ENCODE measurements at places on chromosomes 16 and 17.

- DNase-seq, result no peak
These were observed 1057.1 kb downstream of the CDH8 start for GRCh38 chr16:60979119-60979518.

DNA sequence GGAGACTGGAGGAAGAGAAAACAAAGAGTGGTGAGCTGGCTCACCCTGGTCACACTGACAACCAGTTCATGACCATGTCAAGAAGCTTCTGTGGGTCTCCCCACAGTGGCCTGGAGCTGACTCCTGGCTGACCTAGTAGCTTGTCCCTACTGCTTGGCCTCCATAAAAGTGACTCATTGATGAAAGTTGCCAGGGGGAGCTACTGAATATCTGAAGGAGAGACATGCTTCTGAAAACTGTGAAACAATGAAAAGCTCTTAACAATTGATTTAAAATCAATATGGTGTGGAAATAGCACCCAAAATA is 22.0 kb downstream of the SMPD3 start:
- DNase-seq, result no peak

DNA sequence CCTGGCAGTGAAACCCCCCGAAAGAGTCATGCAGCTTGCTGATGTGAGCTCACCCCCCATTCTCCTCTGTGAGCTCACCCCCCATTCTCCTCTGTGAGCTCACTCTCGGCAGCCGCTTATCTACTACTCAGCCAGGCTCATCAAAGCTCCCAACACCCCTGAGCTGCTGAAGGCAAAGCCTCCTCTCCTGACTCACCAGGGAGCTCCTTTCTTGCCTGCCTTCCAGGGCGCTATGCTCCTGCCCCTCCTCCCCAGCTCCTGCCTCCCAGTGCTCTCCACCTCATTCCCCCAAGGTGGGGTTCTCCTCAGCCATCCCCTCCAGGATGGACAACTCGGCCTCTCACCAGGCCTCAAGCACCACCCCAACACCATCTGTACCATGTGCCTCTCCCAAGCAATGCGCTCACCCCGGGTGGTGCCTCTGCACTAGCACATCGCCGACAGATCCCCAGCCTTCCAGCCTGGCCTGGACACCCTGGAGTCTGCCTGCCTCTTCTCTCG is 27.7 kb upstream of the FAAP100 start:
- DNase-seq, result no peak

DNA sequence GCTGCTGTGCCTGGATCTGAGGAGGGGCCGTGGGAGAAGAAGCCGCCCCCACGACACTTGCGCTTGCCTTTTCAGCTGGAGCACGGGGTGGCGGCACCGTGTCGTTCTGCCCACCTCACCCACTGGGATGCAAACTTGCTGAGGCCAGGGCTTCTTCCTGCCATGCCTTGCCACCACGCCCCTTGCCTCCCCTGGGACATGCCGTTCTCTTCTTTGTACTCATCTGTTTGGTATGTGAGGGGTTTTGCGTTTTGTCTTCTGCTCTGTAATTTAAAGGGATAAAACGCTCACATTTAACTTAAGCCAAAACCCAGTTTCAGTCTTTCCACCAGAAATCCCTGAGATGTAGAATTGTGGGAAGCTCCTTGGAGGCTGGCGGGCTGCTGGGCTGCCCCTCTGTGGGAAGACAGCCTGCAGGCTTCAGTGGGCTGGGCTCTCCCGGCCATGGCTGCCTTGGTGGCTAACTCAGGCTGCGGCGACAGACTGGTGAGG is 180.2 kb downstream of the RPTOR start:
- DNase-seq, result no peak

DNA sequence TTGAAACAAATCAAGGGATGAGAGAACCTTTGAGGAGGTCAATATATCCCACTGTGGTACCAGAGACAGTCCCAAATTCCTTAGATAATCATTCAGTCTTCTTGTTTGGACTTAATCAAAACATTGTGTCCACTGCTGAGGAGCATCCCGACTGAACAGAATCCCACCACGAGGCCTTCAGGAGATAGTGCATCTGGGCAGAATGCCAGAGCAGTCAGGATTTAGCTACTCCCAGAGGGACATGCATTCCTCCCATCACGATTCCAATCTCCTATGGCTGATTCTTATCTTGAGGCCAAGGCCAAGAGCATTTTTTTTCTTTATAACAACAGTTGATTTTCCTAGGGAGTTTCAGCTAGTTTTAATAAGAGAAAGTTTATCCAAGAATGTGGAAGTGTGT is 87.4 kb upstream of the COX10 start:
- no peak for DNase-seq

DNA sequence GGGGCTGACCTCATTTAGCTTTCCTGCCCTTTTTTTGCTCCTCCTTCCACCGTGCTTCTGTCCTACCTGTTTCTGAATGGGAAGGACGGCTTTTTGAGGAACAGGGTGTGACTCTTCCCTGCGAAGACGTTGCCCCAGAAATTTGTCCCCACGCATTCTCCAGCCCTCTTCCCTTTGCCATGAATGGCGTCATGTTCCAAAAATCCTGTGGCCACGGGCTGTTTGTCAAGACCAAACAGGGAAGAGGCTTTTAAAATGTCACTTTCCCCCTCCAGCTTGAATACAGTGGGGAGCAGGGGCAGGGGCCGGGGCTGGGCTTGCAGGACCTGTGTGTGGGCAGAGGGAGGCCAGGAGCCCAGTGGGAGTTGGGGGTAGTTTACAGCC is 13.9 kb downstream of the MPRIP start:
- no peak for DNase-seq

GRCh38 chr16:2520784-2521531 is 787 bp downstream of the AMDHD2 start:
- no peak for DNase-seq

DNA sequence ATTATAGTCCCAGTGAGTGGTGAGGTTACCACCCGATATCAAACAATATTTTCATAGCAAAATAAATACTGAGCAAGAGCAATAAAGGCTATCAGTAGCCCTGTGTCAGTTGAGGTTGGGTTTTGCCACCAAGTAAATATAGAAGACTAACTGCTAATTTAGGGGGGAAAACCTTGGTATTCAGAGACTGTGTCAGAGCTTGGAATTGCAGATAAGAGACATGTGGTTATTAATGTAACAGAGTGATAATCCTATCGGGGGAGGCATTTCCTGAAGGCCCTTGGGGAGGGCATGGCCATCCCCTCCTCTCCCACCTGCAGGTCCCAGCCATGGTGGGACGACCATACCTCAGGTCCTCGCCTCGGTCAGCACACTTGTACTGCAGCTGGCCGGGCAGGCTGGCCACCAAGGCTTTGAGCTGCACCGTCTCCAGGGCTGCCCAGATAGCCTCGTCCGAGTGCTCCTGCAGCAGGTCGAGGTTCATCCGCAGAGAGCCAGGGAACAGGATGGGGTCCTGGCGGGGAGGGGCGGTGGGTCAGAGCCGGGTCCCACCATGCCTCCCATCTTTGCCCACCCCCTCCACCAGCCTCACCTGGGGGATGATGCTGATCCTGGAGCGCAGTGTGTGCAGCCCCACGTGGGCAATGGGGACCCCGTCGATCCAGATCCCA is 68.9 kb downstream of the ABCC6 start:
- no peak for DNase-seq

GRCh38 chr17:30344283-30345088 is 10.6 kb upstream of the TMIGD1 start:
- DNase-seq, result no peak

DNA sequence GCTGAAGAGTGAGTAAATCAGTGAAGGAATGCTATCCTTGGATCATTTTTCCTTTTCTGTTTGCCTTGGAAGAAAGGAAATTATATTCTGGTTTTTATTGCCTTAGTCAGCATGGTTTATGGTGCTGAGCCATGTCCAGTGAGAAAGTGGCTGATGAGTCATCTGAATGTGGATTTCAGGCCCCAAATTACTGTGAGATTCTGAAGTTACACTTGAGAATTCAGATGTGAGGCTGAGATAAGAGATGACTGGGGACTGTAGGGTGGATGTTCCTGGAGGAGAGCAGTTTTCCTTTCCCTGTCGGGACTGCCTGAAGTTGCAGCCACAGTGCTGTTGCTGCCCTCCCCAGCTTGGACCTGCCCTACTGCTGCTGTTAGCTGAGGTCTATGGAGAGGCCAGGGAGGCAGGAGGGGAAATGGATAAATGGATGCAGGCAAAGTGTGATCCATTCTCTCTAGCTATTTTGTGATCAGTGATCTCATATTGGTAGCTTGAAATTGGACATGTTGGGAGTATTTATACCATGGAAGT is 4.2 kb upstream of the MAP3K14 start:
- DNase-seq, result no peak

DNA sequence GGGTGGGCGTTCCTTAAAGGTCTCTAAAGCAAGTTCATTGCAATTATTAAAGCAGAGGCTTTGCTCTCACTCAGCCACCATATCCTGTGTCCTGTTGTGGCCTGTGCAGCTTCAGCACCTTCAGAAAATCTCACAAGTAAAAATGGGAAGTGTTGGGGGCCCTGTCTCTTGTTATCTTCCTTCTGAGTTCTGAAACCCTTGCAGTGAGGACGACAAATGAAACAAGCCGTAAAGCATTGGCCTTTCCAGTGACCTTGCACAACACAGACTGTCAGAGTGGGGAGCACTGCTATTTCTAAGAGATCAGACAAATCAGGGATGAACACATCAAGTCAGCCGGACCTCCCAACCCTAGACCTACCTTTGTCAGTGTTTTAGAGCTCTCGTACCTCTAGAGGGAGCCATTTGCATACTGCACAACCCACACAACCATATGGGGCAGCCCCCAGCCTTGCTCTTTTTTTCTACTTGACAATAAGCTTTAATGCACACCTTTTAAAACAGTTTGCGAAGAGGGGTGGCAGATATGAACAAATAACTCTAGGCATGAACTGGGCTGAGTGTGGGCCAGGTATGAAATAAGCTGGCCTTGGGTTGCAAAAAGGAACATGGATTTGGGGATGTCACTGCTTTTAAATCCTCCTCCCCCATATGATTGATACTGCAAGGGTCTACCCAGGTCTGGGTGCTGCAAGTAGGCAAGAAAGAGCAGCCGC is 89.8 kb downstream of the KATNIP start:
- DNase-seq, result no peak

GRCh38 chr17:66841744-66842143 is 6.8 kb downstream of the CACNG5 start:
- no peak for DNase-seq

DNA sequence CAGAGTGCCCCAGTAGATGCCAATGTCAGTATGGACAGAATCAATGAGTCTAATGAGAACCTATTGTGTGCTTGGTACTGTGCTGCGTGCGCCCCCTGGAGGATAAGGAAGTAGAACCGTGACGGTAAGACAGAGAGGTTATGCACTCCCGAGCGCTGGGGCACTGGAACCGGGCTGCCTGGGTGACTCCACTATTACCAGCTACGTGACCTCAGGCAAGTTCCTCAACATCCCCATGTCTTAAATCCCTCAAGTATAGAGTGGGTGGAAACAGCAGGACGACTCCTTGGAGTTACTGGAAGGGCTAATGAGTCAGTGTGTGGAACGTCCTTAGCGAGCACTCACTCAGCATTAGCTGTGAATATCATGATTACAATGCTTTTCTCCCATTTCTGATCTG is 16.2 kb downstream of the CHST4 start:
- no peak for DNase-seq

DNA sequence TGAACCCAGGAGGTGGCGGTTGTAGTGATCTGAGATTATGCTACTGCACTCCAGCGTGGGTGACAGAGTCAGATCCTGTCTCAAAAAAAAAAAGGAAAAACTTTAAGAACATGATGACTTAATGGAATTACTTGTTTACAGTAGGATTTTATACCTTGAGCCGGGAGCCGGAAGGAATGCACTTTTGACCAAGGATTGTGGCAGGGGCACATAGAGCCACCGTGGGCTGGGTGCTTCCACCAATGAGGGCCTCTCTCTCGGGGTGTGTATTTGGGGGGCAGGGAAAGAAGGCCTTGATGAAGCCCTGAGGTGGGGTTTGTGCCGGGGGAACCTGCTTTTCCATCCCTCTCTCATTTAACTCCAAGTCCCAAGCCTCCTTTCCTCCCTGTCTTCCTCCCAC is 6.7 kb upstream of the NAGPA start:
- DNase-seq, result no peak

- DNase-seq, result no peak
These were observed 2.8 kb downstream of the EMP2 start for GRCh38 chr16:10577305-10578202.

DNA sequence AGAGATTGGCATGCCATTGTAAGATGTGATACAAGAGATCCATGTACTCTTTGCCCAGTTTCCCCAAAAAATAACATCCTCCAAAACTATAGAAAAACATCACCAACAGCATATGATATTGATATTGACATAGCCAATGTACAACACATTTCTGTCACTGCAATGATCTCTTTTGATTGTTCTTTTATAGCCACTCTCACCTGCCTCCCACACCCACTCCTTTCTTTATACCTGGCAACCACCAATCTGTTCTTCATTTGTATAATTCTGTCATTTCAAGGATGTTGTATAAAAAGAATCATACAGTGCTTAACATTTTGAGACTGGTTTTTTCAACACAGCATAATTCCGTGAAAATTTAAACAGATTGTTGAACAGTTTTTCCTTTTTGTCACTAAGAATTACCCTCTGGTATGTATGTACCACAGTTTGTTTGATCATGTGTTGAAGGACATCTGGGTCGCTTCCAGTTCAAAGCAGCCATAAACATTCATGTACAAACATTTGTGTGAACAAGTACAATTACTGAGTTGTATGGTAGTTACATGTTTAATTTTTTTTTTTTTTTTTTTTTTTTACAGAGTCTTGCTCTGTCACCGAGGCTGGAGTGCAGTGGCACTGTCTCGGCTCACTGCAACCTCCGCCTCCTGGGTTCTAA is 9.9 kb downstream of the KRTAP9-1 start:
- DNase-seq, result no peak

- no peak for DNase-seq
These were observed 73.1 kb downstream of the CDH13 start for GRCh38 chr16:82699711-82700495.

DNA sequence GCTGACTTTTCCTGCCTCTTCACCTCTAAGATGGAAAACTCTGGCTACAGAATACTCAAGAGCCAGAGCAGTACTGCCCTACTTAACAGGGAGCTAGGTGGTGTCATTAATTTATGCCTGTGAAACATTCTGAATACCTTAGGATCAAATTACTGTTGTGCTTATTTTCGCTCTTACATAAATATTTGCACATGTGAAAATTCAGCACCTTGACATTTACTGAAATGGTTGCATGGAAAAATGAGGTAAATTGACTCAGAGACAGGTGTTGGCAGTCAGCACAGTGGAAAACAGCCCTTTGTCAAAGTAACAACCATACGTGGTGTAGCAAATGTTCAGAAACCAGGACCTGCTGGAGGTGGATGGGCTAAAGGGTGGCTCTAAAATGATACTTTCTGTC is 193.6 kb downstream of the CDH8 start:
- DNase-seq, result no peak

Data from stimulated activated CD8-positive, alpha-beta memory T cell treated with anti-CD3 and anti-CD28 coated beads, Interleukin-15, amount 100 ng/mL, for 24 hours (primary cell).